ENCODE measurements at places on chromosomes 2 and 18.

DNA sequence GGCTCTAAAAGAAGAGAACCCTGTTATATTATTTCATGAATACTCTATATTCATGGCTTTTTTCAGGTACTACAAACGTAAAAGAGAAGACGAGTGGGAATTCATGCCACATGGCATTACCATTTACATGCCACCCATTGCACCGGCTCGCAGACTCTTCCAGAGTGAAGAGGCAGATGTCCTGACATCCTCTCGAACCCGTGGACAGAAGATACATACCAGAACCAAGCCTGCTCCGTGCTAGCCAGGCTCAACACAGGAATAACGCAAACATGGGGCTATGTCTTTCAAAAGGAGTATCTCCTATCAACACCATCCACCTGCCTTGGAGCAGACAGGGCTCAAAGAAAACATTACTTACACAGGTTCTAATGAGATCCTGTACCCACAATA is 168.8 kb downstream of the THADA start:
- DNase-seq, result no peak

DNA sequence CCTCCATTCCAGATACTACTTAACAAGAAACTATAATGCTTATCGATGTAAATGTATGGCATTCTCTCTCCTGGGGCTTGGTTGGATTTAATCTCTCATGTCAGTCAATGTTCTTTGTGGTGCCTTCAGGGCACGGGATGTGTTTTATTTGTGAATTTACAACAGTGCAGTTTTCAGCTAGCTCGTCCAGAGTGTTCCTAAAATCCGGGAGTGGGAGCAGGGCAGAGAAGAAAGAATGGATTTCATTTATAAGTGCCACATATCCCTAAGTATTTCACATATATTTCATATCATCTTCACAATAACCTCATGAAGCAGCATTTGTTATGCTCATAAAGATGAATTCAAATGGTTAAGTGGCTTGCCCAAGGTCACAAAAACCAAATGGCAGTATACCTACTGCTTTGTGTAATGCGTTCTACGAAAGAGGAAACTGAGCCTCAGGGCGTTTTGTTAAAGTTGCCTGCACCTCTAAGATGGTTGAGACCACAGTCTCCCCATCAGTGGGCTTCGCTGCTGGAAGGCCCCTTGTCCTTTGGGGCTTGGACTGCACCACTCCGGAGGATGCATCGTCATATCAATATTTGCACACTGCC is 134.7 kb upstream of the MGAT5 start:
- no peak for DNase-seq

GRCh38 chr2:107595285-107595684 is 231.4 kb upstream of the RGPD4 start:
- no peak for DNase-seq

GRCh38 chr2:237488901-237489860 is 2.1 kb downstream of the MLPH start:
- no peak for DNase-seq

- DNase-seq, result no peak
Measured at GRCh38 chr18:56649996-56650395, 1.2 kb upstream of the WDR7 start.

- DNase-seq, result no peak
Measured at GRCh38 chr2:201638326-201638725, 5.0 kb downstream of the TMEM237 start.

DNA sequence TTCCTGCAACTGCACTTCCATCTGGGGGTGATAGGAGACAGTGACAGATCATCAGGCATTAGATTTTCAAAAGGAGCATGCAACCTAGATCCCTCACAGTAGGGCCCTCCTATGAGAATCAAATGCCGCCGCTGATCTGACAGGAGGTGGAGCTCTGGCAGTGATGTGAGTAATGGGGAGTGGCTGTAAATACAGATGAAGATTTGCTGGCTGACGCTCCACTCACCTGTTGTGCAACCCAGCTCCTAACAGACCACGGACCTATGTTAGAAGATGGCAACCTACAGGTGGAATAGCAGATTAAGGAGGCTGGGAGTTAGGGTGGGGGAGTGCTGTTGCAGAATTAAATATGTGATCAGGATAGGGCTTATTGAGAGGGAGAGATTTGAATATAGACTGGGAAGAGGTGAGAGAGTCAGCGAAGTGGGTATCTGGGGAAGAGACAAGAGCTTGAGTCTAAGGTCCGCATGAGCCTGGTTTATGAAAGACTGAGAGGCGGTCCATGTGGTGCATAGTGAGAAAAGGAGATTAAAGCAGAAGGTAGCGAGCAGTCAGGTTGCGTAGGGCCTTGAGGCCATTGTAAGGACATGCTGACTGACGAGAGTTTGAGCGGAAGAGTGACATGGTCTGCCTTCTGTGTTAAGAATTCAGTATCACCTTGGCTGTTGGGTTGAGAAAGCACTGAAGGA is 31.3 kb upstream of the TOGARAM2 start:
- DNase-seq, result no peak

DNA sequence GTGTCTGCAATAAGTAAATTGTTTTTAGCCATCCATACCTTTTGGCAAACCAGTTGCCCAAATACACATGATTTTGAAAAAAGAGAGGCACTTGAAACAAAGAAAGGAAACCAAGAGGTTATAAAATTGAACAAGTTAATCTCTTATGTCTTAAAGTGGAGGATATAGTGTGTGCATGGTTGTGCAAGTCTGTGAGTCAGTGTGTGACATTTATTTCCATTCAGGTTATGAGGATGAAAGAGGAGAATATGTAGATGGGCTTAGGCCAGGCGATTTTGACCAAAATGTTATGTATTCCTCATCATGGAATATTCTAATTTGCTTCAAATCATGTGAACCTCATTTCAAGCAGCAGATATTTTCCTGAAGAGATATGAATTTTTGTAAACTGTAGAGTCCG is 123.3 kb downstream of the SETBP1 start:
- DNase-seq, result no peak

- DNase-seq, result no peak
Measured at GRCh38 chr2:219404954-219405353, 13.2 kb upstream of the DES start.

DNA sequence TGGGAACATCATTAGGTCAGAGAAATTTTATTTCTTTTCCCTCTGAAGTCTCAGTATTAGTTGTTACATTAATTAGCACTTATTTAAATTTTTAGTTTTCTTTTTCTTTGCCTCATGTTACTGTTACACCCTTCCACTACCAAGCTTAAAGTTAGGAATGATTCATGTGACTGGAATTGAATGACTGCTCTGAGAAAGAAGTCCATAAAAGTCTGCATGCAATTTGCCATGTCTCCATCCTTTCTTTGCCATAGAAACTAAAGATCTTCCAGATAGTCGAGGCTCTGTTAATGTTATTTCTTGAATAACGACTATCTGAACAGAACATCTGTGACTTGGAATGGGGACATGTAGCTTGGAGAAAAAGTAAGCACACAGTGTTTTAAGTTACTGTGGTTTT is 1269.8 kb upstream of the PIK3C3 start:
- no peak for DNase-seq

DNA sequence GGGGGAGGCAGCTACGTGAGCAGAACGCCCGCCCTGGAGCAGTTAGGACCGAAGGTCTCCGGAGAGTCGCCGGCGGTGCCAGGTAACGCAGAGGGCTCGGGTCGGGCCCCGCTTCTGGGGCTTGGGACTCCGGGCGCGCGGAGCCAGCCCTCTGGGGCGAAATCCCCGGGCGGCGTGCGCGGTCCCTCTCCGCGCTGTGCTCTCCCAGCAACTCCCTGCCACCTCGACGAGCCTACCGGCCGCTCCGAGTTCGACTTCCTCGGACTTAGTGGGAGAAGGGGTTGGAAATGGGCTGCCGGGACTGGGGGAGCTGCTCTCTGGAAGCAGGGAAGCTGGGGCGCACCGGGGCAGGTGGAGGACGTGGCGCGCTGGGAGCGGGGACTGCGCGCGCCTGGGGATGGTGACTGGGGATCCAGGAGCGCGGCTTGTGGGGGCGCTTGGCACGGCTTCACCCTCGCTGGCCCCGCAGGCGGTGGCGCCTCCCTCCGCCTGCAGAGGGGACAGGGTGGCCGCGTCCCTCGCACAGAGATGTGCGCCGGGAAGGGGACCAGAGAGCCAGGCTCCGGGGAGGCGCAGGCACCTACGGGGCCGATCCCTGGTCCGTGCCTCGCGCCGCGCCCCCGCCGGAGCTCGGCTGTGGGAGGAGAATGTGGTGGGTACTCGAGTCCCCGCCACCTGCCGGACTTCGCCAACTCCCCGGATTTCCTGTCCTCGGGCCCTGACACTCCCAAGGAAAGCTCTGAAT is 688 bp downstream of the CDH20 start:
- peak; percentile 12 for DNase-seq

Data from common myeloid progenitor, CD34-positive (primary cell).